Esophagus muscularis mucosa (tissue), 4 donors: ENCODE measurements at places on chromosomes 2 and 18. TPM values are rescaled to one million over a fixed set of nuclear protein-coding genes. Genes with fewer than 3 reads are reported as not detected.

- no peak overlapping the region for H3K27ac ChIP-seq
- no peak for DNase-seq
Measured at GRCh38 chr2:122737429-122738077, 982.1 kb downstream of the TSN start.

GRCh38 chr2:188307850-188308283 is 16.2 kb downstream of the GULP1 start:
- H3K36me3 ChIP-seq: no peaks in the 10 kb centered on the region
- H3K27ac ChIP-seq: no peak overlapping the region
- DNase-seq: no peak
- peaks cover 30% of the 10 kb centered on the region for H3K4me1 ChIP-seq
- H3K4me3 ChIP-seq: no peak overlapping the region

DNA sequence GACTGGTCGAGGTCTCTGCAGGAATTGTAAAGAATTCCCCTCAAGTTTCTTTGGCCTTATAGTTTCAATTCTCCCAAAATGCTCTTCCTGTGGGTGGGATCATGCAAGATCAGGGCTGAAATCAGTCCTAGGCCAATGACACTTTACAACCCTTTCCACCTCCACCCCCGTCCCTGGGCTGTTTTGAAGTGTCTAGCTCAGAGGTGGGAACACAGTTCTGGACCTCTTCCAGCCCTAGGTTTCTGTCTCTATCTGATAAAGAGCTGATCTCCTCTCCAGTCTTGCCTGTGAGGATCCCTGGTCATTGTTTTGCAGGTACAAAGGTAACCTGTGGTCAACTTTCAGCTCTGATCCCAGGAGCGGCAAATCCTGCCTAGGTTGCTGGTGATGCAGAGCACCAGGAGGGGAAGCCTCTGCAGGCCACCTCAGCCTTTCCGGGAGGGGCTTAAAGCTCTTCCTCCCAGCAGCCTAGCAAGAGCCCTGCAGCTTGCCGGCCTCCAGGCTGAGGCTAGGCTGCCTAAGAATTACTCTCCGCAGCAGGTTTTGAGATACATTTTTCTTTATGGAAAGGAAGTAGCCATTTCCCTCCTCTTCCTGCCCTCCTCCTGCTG is 69.8 kb upstream of the WIPF1 start:
- no peak for DNase-seq
- peaks cover 42% of the 10 kb centered on the region for H3K4me1 ChIP-seq
- no peaks in the 10 kb centered on the region for H3K36me3 ChIP-seq
- no peak overlapping the region for H3K4me3 ChIP-seq
- no peaks in the 10 kb centered on the region for H3K27me3 ChIP-seq
- H3K27ac ChIP-seq: peak overlapping the region; percentile 17

DNA sequence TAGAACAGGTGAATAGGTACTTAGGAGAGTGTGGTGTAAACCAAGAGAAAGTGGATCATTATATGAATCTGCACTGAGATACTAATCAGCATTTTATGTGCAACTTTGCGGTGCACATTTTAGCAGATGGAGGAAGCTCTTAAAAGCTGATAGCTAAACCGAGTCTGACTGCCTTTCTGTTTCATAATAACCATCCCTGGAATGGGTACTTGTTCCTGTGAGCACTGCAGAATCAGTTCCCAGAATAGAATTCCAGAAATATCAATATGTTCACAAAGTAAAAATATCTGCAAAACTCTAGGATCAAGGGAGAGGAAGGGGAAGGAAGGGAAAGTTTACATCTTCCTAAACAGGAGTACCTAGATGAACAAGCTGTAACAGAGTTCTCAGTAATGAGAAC is 432.2 kb upstream of the HNRNPA3 start:
- H3K27ac ChIP-seq: no peak overlapping the region
- H3K27me3 ChIP-seq: no peaks in the 10 kb centered on the region
- H3K4me3 ChIP-seq: no peak overlapping the region
- no peaks in the 10 kb centered on the region for H3K4me1 ChIP-seq

CHRND gene
- total RNA-seq: not detected

TANC1 gene
- total RNA-seq: 54.0 TPM

MC4R gene
- total RNA-seq: 0.66 TPM

SLC8A1 gene
- total RNA-seq: 156 TPM

OTX1 gene
- not detected for total RNA-seq
